ENCODE measurements at places on chromosomes 3 and 15.

GRCh38 chr15:92638291-92638708 lies 17.3 kb downstream of the FAM174B start:
- DNase-seq, result no peak

DNA sequence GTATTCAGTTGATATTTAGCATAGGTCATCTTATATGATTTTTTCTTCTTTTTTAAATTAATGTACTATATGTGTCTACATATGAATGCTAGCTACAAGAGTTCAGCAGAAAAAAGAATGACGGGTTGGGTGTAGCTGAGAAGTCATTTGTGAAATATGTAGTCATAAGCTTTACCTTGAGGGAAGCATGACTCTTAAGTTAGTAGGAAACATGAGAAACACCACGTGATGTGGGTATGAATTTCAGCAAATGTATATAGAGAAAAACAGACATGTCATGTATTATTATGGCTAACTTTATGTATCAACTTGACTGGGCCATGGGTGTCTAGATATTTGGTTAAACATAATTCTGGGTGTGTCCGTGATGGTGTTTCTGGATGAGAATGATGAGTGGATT lies 125.0 kb downstream of the RAP2B start:
- no peak for DNase-seq

DNA sequence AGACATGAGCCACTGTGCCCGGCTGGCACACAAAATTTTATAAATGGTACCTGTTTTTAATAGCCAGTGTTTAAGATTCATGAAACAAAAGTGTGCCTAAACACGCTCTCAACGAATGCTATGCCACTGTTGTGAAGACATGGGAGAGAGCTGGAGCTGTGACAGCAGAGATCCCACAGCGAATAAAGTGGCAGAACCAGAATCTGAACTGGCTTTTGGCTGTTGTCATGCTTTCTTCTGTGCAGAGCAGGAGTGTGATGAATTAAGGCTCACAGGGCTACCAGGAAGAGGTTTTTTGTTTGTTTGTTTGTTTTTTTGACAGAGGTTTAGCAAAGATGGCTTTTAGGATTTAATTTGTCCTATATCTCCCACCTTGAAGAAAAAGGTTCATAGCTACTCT lies 14.5 kb downstream of the PTPRG start:
- DNase-seq, result no peak

DNA sequence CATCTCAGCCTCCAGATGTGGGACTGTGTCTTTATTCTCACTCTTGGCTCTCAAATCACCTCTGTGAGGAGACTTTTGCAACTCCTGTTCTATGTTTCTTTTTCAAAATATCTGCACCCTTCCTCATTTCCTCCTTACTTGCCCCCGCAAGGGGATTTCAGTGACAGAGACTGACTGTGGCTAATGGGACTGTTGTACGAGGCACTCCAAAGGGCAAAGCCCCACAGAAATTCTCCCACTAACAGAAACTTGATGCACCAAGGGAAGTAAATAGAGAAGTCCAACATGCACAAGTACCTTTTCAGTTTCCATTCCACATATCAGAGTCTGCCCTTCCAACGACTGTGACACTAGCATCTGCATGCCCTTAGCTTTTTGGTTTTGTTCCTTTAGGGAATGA lies 69.7 kb downstream of the LRRK1 start:
- no peak for DNase-seq

DNA sequence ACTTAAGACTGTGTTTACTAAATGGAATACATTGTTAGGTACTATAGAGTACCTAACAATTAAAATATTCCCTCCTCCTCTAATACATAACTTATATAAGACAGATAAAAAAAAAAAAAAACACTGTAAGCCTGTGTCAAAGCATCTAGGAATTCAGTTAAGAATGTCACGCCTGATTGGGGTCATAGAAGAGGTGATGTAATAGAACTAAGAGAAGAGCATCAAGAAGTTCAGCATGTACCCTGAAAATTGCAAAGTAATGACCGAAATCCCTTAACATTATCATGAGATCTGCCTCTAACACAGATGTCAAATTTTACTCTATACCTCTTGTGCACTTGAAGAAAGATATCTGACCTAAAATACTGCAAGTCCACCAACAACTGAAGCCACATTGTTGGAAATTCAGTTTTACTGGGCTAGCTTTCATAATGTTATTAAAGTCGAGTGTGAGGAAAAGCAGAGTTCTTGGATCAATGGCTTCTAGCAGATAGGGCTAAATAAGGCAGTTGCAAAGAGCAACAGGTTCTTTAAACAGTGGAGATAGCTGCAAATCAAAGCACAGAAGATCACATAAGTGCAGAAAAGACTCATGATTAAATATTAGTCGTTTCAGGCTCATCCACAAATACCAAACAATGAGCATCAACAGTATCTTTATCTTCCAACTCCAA lies 75.0 kb downstream of the TBL1XR1 start:
- DNase-seq, result no peak

GRCh38 chr15:35834866-35835265 lies 288.9 kb upstream of the DPH6 start:
- DNase-seq, result no peak

GRCh38 chr3:31573036-31573779 lies 40.5 kb downstream of the STT3B start:
- DNase-seq, result no peak

GRCh38 chr3:116930786-116931185 lies 221.2 kb downstream of the TUSC7 start:
- no peak for DNase-seq

GRCh38 chr15:29040370-29040751 lies 154.6 kb downstream of the APBA2 start:
- DNase-seq, result no peak

GRCh38 chr15:68489421-68489820 lies 57.5 kb upstream of the ITGA11 start:
- DNase-seq, result no peak

GRCh38 chr15:81146006-81146405 lies 11.9 kb downstream of the CFAP161 start:
- no peak for DNase-seq

DNA sequence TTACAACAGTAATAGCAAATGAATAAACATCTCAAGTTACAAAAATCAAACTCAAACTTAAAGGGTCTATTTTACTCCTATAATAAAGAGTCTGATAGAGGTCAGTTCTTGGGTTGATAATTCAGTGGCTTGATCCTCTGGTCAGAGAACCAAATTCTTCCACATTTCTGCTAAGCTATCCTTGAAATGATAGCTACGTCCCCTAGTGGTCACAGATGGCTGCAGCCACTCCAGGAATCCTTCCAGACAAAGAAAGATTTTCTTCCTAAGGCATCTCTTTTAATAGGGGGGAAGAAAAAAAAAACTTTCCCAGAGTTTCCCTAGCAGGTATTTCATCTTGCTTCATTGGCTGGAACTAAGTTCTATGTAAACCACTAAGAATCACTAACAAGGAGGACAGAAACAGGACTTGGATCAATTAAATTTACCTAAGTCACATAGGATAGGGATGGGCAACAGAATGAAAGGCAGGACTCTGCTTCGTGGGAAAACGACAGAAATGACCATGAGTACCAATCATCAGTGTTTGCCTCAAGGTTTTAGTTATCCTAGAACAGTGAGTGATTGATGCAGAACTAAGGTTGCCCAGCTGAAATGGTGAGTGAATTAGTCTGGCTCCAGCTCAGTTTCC lies 160.7 kb downstream of the STAC start:
- no peak for DNase-seq

- no peak for DNase-seq
These were observed 16.9 kb upstream of the PSMD6 start for GRCh38 chr3:64039981-64040733.

- no peak for DNase-seq
These were observed 99.3 kb upstream of the IGF1R start for GRCh38 chr15:98549003-98549402.

- DNase-seq, result no peak
These were observed 8.1 kb upstream of the CDIN1 start for GRCh38 chr15:36571301-36571700.

DNA sequence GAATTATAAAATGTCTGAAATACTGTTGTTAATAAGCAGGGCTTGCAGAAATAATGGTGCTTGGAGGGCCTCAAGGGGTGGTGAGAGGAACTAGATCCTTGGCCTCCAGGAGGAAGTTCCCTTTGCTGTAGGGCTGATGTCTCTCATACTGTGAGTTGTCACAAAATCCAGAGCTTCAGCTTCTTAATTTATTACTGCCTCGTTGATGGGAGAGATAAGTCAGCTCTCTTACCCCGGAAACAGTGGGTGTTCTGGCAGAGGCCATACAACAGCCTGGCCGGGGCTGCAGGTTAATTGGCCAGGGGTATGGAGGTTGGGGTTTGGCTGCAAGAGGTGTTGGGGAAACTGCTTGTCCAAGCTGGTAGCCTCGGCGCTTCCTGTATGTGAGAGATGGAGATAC lies 15.5 kb downstream of the MAPKAPK3 start:
- DNase-seq, result no peak

DNA sequence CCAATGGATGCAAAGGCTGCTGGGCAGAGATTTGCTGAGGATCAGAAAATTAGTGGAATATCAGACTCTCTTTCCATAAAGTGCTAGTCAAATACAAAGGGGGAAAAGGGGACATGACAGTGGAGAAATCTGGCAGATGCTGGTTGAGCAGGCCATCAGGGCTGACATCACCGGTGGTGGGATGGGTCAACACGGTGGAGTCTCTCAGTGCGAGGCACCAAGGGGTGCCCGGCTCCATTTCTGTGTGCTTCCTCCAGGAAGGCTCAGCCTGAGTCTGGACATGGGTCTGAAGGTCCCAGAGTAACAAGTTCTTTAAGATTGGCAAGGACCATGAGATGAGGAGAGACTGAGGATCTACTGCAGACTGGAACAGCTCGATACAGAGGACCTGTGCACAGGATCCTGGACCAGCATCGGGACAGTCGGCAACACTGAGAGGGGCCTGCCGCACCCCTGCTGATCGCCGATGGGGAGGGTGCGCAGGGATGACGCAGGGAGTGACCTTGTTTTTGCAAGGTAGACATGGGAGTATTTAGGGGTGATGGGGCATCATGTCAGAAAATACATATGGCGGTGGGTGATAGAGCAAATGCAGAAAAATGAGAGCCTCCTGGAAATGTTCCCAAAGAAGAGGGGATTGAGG lies 92.7 kb downstream of the SEC22A start:
- DNase-seq, result no peak

DNA sequence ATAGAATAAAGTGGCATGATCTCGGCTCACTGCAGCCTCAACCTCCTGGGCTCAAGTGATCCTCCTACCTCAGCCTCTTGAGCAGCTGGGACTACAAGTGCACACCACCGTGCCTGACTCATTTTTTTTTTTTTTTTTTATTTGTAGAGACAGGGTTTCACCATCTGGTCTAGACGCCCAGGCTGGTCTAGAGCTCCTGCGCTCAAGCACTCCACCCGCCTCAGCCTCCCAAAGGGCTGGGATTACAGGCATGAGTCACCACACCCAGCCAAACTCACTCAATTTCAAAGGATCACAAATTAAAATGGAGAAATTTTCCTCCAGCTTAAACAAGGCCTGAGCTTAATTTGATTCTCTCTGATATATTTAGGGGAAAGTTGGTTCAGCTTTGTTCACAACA lies 27.3 kb upstream of the NMB start:
- DNase-seq, result no peak

DNA sequence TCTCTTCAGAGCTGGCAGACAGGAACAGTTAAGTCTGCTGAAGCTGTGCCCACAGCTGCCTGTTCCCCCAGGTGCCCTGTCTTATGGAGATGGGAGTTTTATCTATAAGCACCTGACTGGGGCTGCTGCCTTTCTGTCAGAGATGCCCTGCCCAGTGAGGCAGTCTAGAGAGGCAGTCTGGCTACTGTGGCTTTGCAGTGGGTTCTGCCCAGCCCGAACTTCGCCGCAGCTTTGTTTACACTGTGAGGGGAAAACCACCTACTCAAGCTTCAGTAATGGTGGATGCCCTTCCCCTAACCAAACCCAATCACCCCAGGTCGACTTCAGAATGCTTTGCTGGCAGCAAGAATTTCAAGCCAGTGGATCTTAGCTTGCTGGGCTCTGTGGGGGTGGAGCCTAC lies 91.2 kb downstream of the SLC25A26 start:
- DNase-seq, result no peak

DNA sequence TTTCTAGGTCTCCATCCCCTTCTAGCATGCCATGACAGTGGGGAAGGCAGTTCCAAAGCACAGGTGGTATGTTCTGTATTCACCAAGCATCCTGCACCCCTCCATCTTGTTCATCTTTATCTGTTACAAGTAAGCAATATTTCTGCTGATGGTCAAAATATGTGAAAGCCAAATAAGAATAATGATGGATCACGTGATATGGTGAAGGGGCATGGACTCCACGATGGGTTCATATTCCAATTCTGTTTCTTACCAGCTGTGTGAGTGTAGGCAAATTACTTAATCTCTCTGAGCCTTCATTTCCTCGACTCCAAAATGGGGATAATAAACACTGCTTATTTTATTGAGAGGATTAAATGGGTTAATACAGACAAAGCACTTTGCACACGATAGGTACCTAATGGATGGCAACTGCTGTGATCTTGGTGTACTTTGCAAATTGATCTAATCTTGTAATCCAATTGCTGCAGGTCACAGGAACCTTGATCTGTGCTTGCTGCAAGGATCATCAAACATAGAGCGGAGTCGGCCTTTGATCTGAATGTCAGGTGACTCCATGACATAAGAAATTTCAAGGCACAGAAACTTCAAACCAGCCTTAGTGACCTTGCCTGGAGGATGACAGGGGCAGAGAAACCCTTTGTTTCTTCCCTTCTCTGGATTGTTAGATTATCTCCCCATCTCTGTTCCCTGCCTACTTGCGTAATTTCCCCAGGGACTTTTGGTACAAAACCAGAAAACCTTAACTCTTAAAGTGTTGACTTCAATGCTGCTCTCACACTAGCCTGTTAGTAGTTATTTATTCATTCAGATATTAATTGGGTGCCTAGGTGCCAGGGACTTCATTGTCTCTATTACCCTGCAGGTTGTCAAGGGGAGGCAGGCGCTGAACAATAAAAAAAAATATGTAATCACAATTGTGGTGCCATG lies 25.8 kb downstream of the SIAH2 start:
- no peak for DNase-seq

- DNase-seq, result no peak
These were observed 308.6 kb downstream of the TBC1D5 start for GRCh38 chr3:17433876-17434275.

- no peak for DNase-seq
These were observed 86.9 kb upstream of the UBE2E2 start for GRCh38 chr3:23116081-23116837.

Data from activated CD4-positive, CD25-positive, alpha-beta regulatory T cell (primary cell).